Muscle of leg (tissue), 16 donors: ENCODE measurements at places on chromosomes 1 and 21. TPM values are rescaled to one million over a fixed set of nuclear protein-coding genes. Genes with fewer than 3 reads are reported as not detected.

SCMH1 gene
- polyA plus RNA-seq, result 36.5 TPM

ALG14 gene
- 7.1 TPM for polyA plus RNA-seq

PRAMEF25 gene
- not detected for polyA plus RNA-seq

USF1 gene
- 36.9 TPM for polyA plus RNA-seq

REN gene
- not detected for polyA plus RNA-seq

OR2L8 gene
- polyA plus RNA-seq, result not detected

TCEANC2 gene
- polyA plus RNA-seq, result 4.8 TPM

AADACL3 gene
- polyA plus RNA-seq, result not detected

ROR1 gene
- polyA plus RNA-seq, result 22.4 TPM

RGS16 gene
- 8.8 TPM for polyA plus RNA-seq

DNA sequence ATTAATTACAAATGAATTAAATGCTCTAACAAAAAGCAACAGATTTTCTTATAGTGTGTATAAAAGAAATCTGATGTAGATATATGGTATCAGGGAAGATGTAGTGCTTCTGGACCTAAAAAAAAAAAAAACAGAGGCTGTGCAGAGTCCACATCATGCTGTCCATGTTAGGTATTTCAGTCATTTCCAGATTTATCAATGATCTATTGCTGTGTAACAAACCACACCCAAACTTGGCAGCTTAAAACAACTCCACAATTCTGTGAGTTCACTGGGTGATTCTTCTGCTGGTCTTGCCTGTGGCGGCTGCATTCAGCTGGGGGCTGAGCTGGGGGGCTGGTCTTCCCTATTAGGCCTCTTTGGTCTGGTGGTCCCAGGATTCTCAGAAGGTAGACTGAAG is 52.3 kb upstream of the C1orf146 start:
- no peak for DNase-seq

GRCh38 chr1:81681601-81682266 is 119.0 kb upstream of the ADGRL2 start:
- DNase-seq, result peak; percentile 94

DNA sequence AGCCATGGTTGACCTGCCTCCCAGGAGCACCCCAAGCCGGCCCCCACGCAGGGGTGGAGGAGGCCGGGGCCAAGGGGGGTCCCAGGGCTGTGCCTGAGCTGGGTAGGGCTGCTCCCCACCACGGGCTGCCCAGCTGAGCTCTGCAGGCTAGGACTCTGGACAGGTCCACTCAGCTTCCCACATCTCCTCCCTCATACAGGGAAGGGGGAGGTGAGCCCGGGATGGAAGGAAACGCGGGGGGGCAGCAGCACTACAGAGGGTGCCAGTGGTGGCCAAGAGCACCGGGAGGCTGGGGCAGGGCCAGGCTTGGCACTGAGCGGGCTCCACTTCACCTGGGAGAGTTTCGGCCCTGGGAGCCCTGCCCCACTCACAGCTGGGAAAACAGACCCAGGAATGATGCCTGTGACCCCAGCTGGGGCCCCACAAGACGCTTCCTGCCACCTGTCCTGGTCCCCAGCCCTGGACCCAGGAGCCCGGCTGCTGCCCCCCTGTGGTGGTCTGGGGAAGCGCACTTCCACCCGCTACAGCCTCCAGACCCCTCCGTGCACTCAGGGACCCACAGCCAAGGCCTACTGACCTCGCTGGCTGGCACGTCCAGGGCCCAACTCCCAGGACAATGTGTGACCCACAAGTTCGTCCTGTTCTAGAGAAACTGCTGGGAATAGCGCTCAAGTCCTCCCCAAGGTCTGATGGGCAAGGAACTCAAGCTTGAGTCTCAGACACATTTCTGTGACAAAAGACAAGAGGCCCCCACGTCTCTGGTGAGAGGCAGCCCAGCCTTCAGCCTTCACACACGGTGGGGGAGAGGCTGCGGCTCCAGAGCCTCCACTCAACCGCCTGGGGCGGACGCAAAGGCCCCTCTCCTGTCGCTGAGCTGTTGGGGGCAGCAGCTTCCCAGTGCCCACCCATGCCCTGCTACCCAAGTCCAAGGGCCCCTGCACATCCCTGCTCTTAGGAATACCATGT is 3.0 kb downstream of the AURKAIP1 start:
- peak; percentile 57 for DNase-seq

GRCh38 chr1:98021126-98021525 is 100.3 kb upstream of the DPYD start:
- DNase-seq, result no peak

DNA sequence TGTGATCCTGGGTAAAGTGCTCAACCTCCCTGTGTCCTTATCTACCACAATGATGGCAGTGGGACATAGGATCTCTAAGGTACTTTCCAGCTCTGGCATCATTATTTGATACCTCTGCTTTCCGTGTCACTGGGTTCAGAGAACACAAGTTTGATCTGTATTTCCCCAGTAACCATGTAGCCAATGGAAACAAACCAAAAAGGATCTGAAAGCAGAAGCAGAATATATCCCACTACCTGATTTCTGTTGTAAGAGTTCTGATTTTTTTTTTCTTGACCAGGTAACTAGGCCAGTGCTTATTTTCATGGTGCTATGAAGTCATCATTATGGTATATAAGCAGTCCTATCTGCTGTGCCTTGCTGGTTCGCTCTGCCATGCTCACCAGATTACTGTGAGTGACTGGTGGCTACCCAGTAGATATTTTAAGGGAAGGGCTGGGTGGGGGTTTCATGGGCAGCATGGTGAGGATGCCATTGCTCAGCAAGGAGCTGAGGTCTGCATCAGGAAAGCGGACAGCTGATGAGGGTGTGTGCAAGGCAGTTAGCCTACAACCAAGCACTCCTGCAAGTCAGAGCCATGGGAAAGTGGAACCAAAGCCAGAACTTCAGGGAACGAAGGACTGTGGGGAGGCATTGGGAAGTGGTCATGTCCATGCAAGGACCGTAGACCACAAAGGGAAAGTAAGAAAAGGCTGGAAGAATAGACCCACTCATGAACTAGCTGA is 104.9 kb upstream of the EDEM3 start:
- peak; percentile 34 for DNase-seq

DNA sequence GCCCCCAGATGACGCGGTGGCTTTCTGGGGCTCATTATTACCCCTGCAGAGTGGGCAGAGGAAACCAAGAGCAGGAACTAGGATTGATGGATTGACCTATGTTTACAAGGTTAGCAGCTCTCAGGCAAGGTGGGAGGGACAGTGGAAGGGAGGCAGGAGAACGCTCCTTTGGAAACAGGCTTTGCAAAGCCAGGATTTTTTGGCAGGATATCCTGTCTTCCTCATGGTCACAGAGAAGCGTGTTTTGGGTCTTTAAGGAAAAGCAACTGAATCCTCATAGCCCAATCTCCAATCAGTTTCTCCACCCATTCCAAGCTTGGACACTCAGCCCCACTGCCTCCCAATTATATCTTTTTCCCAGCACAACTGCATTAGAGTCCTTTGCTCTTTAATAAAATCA is 105.6 kb upstream of the SOD1 start:
- DNase-seq, result peak; percentile 68

- no peak for DNase-seq
Observed at GRCh38 chr1:159989581-159989980, 35.5 kb upstream of the SLAMF9 start.

GRCh38 chr1:35603468-35603867 is 30.4 kb downstream of the TFAP2E start:
- no peak for DNase-seq

DNA sequence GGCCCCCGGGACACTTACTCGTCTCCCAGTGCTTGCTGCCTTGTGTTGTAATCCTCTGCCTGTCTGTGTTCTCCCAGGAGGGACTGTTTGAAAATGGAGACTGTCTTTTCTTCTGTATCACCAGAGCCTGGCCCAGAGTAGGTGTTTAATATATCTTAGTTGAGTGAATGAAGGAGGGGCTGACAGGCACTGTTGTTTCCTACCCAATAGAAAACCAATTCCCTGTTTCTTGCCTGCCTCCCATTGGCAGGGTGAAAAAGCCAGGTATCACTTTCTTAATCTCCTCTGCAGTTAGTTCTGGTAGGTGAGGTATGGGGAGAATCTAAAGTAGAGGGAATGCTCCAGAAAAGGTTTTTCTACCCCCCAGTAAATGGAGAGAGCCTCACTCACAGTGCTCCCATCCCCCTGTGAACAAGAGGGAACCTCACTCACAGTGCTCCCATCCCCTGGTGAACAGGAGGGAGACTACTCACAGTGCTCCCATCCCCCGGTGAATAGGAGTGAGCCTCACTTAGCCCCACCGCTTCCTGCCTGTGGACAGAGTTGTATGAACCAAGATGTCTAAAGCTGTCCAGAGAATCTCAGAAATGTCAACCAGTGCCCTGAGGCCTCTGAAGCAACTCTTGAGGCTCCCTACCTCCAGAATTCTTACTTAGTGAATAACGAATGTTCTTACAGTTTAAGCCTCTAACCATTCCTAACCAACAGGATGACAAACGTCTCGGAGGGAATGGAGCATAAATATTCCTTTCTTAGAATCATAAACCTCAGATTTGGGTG is at the start of gene GJA5:
GJA5 (minus strand) TSS at position 122 of the 780 bp plus-strand sequence. CDS start 1,364 bp downstream, outside the sequence.
- no peak for DNase-seq

DNA sequence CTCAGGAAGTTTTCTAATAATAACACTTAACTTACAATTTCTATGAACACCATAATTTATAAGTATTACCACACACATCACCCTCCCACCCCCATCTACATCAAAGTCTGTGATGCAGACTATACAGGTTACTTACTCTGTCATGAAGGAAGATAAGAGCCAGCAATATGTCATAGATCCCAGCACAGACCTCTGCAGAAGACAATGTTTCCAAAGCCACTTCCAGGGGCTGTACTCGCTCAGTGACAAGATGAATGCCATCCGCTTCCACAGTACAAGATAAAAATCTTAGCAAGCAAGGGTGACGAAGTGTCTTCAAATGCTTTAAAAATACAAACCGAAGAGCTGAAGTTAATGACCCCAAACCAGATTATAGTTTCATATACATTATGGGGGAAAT is 15.2 kb downstream of the SCYL3 start:
- DNase-seq, result no peak

- DNase-seq, result no peak
Observed at GRCh38 chr1:211335522-211336157, 9.0 kb downstream of the TRAF5 start.

DNA sequence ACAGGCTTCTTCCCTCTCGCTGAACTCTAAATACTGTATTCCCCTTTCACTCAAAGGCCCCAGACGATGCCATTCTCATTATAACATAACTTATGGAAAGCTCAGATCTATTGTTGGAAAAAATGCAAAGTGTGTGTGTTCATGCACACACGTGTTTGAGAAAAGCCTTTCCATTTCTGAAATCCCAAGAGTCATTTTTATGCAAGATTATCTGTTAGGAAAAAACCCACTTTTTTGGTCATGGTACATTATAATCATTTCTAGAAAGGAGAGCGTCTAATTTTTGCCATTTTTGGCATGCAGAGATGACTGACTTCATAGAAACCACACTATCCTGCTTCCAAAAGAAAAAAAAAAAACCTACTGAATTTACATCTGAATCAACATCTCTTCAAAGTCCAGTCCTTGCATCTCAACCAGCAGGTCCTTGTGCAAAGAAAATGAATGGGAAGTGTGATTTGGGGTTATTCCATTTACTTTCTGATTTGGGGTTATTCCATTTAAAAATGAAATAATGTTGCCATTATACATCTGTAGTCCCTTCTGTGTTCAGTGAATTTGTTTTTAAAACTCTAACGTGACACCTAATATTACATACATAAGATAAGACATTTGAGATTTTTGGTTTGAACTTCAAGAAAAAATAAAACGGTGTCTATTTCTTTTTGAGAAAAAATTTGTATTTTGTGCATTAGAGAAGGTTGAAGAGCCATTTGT is 150.3 kb downstream of the DHRS3 start:
- DNase-seq, result no peak

GRCh38 chr21:16571594-16571993 is 841.8 kb downstream of the USP25 start:
- DNase-seq, result no peak

GRCh38 chr1:10943991-10944730 is 68.3 kb upstream of the TARDBP start:
- DNase-seq, result peak; percentile 79

GRCh38 chr1:119358636-119359035 is 9.9 kb upstream of the HAO2 start:
- peak; percentile 59 for DNase-seq

DNA sequence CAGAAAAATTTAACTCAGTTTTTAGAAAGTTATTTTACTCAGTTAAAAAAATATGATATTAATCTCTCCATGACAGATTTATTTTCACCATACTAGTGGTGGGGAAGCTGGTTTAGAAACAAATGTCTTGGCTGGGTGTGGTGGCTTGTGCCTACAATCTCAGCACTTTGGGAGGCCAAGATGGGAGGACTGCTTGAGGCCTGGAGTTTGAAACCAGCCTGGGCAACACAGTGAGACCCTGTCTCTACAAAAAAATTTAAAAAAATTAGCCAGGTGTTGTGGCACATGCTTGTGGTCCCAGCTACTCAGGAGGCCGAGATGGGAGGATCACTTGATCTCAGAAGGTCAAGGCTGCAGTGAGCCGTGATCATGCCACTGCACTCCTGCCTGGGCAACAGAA is 17.3 kb downstream of the TAF5L start:
- DNase-seq, result no peak

DNA sequence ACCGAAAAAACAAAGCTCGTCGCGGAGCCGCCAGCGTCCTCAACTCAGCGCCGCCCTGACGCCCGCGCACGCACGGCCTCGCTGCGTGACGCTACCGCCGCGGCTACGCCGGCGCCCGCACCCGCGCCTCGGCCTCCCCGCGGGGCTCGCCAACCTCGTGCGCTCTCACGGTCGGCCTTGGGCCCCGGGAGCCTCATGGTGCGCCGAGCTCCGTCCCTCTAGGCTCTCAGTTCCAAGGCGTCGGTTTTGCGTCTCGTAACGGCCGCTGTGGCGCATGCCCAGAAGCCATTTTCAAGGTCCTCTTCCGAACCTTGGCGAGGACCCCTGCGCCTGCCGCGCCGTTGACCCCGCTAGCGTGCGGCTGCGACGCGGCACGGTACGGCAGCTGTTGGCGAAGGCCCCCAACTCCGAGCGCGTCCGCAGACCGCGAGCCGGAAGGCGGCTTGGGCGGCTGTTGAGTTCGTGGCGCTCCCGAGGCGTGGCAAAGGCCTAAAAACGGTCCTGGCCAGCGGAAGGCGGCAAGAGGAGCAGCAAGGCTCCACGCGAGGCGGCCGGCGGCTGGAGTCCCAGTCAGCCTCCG is at the start of gene HENMT1:
HENMT1 (minus strand) TSS at position 64 of the 580 bp plus-strand sequence. CDS start 1,209 bp downstream, outside the sequence.
- peak; percentile 90 for DNase-seq

DNA sequence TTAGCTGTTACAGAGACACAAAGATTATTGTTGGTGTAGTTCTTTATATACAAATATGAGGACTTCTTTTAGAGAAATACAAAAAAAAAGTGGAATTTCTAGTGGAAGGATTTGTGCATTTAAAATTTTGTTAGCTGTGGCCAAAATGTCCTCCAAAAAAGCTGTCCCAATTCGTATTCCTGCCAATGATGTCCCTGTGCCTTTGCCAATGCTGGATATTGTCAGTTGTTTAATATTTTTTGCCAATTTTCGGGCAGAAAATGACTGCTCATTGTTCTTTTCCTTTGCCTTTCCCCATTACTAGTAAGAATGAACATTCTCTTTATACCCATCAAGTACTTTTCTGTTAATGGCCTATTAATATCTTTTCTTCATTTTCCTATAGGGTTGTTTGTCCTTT is 110.0 kb upstream of the HOOK1 start:
- DNase-seq, result peak; percentile 68
